ENCODE measurements at places on chromosomes 4 and X. TPM values are rescaled to one million over a fixed set of nuclear protein-coding genes. Genes with fewer than 3 reads are reported as not detected.

DNA sequence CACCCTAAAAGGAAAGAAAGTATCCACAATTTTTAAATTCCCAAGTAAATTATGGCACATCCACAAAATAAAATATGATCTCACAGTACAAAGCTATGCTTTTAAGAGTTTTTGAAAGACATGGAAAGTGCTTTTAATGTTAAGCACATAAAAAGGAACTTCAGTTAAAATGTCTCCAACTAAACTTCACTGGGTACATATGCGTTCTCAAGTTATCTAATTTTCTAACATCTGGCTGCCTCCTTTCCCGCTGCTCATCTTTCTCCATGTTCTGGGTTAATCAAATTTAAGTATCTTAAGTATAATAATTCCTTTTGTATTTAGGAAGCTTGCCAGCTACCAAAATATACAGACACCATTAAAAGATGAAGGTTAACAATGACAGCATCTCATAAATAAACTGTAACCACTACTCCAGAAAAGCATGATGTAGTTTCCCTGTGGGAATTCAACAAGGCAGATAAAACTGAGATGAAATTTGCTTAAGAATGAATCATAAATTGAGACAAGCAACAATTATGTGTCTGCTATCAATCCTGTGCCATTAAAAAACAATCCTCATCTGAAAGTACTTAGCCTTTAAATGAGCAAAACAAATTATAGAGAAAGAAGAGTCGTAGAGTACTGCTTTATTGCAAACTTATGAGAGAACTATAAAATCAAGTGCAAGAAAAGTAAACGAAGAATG, 25.1 kb downstream of the PRSS12 start:
- no peak for DNase-seq
- peaks cover 14% of the 10 kb centered on the region for H3K27me3 ChIP-seq
- H3K36me3 ChIP-seq, result no peaks in the 10 kb centered on the region
- H3K4me1 ChIP-seq, result no peaks in the 10 kb centered on the region
- no peak overlapping the region for H3K27ac ChIP-seq

The GABRB1 gene
- total RNA-seq, result not detected

- no peaks in the 10 kb centered on the region for H3K4me1 ChIP-seq
- H3K27ac ChIP-seq, result no peak overlapping the region
- no peaks in the 10 kb centered on the region for H3K36me3 ChIP-seq
- no peak overlapping the region for H3K4me3 ChIP-seq
- no peak for DNase-seq
These were observed 61.6 kb downstream of the PLS3 start for GRCh38 chrX:115622534-115622933.

- H3K36me3 ChIP-seq, result no peaks in the 10 kb centered on the region
- no peak overlapping the region for H3K27ac ChIP-seq
- no peak overlapping the region for H3K4me3 ChIP-seq
- DNase-seq, result no peak
- H3K4me1 ChIP-seq, result peaks cover 7% of the 10 kb centered on the region
These were observed 65.5 kb downstream of the EDNRA start for GRCh38 chr4:147546349-147546748.

DNA sequence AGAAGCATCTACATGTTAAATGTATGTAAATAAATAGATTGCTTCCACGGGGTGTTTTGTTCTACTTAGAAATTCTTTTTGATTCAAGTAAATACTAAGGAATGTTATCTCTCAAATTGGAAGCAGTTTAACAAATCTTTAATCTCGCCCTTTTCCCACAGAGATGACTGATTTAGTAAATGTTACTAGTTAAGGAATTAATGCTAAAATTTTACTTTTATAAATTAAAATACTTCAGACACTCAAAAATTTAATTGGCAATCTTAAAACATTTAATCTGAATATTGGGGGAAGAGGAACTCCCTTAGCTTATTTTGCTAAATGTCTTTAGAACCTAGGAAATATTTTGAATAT, 12.1 kb downstream of the LARP7 start:
- no peak for DNase-seq
- no peak overlapping the region for H3K27ac ChIP-seq
- peaks cover 14% of the 10 kb centered on the region for H3K36me3 ChIP-seq
- peaks cover 2% of the 10 kb centered on the region for H3K4me1 ChIP-seq

The TGIF2LX gene
- total RNA-seq, result not detected

The SPINK2 gene
- 7.5 TPM for total RNA-seq

The FABP2 gene
- 0.11 TPM for total RNA-seq

GRCh38 chrX:34656842-34657725, at the start of gene TMEM47:
Gene TMEM47 (minus strand): TSS chrX:34657285. CDS start chrX:34657029, 256 bp downstream.
- peaks cover 5% of the 10 kb centered on the region for H3K4me1 ChIP-seq
- peaks cover 5% of the 10 kb centered on the region for H3K36me3 ChIP-seq
- H3K27ac ChIP-seq, result no peak within 1 kb of the TSS
- no peak for DNase-seq

The RTL9 gene
- not detected for total RNA-seq

The CT45A2 gene
- not detected for total RNA-seq

- H3K27me3 ChIP-seq, result peaks cover 12% of the 10 kb centered on the region
- H3K36me3 ChIP-seq, result no peaks in the 10 kb centered on the region
- DNase-seq, result no peak
These were observed 114.0 kb downstream of the STOX2 start for GRCh38 chr4:184019076-184019475.

The ADH1C gene
- total RNA-seq, result not detected

Data from activated naive CD8-positive, alpha-beta T cell treated with anti-CD3 and anti-CD28 coated beads, Interleukin-2, amount 10 ng/mL, durations not matched to agents 7 days and 5 days (primary cell).